ENCODE measurements at places on chromosomes 1 and 21.

- no peak for DNase-seq
Measured at GRCh38 chr1:93235261-93235660, 54.7 kb downstream of the CCDC18 start.

- no peak for DNase-seq
Measured at GRCh38 chr1:2352341-2352896, 38.9 kb downstream of the MORN1 start.

- peak; percentile 75 for DNase-seq
Measured at GRCh38 chr1:94980582-94981574, 54.0 kb upstream of the CNN3 start.

GRCh38 chr1:224718470-224719053 lies 102.4 kb downstream of the CNIH3 start:
- no peak for DNase-seq

DNA sequence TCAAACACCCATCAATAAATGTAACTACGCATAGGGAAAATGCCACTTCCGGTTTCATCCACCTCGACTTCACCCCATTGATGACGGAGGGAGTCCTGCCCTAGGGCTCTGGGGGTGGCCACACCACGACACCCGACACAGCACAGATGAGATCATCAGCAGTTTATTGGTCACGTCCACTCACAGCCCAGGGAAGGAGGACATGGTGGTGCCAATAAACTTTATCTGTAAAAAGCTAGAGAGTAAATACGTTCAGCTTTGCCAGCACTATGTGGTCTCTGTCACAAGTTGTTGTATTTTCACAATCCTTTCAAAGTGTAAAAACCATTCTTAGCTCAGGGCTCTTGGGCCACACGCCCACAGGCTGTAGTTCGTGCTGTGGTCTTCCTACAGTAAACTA lies 16.3 kb downstream of the SETD4 start:
- no peak for DNase-seq

- no peak for DNase-seq
Measured at GRCh38 chr21:46006547-46007491, 25.2 kb downstream of the COL6A1 start.

GRCh38 chr1:110209715-110210603 lies at the start of gene KCNC4:
KCNC4 (plus strand) TSS chr1:110210314; CDS start chr1:110211500, 1,186 bp downstream.
- DNase-seq: peak; percentile 69

GRCh38 chr1:76503736-76504135 lies 363.5 kb upstream of the ST6GALNAC5 start:
- DNase-seq: no peak

Measured in fibroblast of skin of right quadriceps (primary cell).